ENCODE measurements at places on chromosomes 7 and 10.

DNA sequence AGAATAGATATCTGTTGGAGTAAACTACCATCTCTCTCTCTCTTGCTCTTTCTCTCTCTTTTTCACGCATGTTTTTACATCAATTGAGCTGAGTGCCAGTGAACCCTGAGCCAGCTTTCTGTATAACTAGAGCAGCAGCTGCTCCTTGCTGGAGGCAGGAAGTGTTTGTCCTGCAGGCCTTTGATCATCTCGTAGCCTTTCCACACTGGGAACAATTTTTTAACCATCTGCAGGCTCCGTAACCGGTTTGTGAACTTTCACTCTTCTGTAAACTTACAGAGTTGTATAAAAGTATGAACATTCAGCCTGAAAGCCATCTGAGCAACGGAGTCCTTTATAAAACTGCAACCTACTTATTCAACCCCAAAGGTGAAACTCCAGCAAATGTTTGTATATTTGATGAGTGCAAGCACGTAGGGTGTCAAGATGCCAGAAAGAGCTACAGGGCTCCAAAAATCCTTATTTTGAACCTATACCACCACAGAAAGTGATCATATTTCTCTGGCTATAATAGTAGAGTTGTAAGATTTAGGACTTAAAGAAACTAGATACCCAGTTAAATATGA is 162.8 kb upstream of the NFE2L3 start:
- DNase-seq: no peak

GRCh38 chr7:128425850-128426249 is 16.1 kb upstream of the IMPDH1 start:
- DNase-seq: peak; percentile 70

- peak; percentile 93 for DNase-seq
These were observed 21.4 kb downstream of the GPR146 start for GRCh38 chr7:1065585-1066241.

DNA sequence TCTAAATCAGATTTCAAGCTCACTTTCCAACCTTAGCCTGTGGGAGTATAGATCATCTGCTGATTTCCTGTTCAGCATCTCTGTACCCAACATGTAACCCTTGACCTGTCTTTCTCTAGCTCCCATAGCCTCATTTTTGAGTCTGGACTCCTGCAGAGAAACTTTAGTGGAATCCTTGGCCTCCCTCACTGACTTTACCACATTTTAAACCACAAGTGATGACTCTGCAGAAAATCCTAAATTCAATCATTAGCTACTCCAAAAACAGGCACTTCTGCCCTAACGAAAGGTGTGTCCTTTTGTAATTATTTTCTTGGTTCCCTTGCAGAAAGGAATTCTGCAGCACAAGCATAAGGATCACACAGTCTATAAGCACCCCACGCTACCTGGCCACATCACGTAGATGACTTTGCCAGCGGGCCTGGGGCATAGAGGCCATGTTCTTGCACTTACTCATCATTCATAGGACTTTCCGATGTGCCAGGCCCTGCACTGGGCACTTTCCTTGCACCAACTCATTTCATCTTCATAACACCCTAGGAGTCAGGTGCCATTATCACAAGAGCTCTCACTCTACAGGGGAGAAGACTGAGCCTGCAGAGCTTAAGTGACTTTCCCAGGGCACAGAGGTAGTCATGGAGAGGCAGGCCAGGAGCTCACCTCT is 57.2 kb upstream of the OPALIN start:
- DNase-seq: no peak

- no peak for DNase-seq
These were observed 91.1 kb upstream of the DDC start for GRCh38 chr7:50656141-50656895.

DNA sequence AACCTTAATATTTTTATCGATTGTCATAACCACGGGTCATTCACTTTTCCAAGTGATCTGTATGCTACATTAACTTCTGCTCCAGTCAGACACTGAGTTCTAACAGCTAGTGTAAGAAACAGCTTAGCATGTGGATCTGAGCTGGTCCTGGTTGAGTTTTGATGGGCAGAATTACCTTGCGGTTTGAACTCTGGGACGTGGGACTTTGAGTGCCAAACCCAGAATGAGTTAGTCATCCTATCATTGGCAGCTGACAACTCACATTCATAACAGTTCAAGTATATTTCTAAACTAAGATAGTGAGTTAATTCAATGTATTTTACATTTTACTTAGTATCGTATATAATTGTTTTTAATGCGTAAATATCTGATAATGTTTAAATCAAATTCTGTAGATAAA is 43.2 kb downstream of the C7orf33 start:
- no peak for DNase-seq

DNA sequence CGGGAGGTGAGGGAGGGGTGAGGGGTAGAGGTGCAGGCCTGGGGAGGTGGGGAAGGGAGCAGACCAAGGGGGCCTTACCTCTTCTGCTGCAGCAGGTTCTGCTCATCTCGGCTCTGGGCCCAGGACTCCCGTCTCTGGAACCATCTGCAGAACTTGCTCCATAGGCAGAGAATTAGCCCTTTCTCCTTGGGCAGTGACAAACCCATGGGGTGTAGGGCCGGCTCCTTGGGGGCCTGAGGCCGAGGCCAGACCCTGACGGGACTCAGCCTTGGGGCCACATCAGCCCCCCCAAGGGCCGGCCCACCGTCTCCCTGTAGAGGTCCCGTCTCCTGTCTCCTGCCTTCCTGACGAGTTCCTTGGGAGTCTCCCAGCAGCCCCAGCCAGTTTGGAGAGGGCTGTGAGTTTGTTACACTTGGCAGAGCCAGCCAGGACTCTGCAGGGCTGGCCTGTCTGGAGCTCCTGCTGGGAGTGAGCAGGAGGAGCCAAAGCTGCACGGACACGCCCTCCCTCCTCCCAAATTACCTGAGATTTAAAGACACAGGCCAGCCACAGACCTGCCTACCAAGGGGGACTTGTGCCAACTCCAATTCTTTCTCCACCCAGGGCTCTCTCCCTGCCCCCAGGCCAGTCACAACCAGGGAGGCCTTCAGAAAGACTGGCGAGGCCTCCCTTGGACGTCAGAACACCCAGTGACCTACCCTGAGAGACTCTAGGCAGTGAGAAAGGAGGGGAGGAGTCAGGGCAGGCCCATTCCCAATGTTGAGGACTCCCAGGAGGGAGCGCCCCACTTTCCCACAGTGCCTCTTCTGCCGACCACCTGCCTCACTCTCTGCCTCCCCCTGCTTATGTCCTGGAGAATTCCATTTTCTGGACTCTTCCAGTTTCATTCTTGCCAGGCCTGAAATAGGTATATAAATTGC is at the start of gene TRPV6:
TRPV6 (minus strand) TSS at position 435 of the 920 bp plus-strand sequence.
- no peak for DNase-seq

- no peak for DNase-seq
These were observed 193.9 kb upstream of the TCF7L2 start for GRCh38 chr10:112756235-112756527.

GRCh38 chr10:47092831-47093230 is 181.6 kb downstream of the PTPN20 start:
- peak; percentile 71 for DNase-seq

DNA sequence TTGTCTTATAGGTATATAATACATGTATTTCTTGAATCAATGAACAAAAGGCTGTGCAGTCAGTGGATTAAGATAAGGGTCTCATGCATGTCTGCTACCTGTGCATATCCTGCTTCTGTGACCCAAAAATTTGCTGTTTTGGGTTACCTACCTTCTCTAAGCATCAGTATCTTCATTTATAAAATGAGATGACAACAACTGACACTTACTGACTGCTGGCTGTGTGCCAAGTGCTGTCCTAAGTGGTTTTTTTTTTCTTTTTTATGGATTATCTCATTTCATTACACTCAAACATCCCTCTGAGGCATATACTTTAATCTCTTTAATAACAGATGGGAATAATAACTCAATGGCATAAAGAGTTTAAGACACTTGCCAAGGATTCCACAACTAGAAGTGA is 2.1 kb downstream of the PDK4 start:
- no peak for DNase-seq

GRCh38 chr7:18724318-18724717 is 228.8 kb downstream of the HDAC9 start:
- no peak for DNase-seq

DNA sequence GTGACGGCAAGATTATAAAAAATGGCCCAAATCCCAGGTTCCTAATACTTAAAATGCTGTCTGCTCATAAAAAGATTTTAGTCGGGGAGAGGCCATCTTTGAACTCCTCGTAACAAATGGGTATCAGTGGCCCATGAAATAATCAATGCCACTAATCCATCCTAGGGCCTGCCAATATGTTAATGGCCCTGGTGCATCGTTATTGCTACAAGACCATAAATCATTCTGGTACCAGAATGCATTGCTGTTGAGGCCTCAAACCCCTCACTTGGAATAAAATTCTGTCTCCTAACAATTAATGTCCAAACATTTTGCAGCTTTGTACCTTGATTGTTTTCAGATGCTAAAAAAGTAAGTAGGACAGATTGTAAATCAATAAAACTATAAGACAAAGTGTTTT is 290.6 kb downstream of the LRMDA start:
- DNase-seq: no peak

DNA sequence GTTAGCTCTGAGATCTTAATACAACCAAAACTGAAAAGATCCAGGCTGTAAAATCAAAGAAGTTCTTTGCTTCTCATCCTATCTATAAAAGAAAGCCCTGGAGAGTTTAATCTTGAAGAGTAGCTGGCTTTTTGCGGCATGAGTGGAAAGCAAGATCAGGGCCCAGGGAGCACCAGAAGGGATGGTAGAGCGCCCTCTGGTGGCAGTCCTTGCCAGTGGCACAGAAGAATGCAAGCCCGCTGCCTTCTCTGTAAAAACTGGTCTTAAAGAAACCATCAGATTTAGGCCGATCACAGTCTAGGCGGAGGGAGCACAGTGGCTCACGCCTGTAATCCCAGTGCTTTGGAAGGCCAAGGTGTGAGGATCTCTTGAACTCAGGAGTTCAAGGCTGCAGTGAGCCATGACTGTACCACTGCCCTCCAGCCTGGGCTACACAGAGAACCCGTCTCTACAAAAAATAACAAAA is 35.6 kb downstream of the CPN1 start:
- DNase-seq: peak; percentile 92

- DNase-seq: no peak
These were observed 341.1 kb downstream of the CXCL12 start for GRCh38 chr10:44043646-44044375.

DNA sequence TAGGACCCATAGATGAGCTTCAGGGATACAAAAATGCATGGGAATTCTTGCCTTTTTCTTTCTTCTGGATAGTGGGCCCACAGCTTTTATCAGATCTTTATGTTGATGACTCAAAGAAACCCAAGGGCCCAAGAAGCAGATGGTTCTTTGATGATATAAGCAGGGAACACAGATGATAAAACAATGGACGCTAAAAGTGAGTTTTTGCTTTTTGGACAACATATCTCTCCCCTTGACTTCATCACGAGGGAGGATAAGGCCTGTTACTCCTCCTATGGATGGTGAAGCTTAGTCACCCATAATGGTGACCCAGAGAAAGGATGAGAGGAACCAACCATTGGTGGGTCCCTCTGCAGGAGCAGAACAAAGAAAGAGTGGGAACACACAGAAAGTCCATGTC is 6.5 kb upstream of the OGA start:
- no peak for DNase-seq

DNA sequence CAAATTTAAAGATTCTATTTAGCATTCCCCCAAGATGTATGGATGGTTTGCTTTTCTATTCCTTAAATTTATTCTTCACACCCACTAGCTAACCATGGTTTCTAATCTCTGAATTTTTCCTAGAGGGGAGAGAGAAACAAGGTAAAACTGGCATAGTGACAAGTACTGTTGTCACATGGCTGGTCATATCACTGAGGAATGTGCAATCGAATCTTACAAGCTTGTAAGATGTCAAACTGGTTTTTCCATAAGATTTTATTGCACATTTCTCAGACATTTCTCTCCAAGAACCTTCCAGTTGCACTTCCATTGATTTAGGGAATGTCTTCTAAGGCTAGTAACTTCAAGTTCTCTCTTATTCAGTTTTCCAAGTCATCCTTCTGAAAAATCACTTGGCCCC is 89.8 kb downstream of the MBL2 start:
- no peak for DNase-seq

DNA sequence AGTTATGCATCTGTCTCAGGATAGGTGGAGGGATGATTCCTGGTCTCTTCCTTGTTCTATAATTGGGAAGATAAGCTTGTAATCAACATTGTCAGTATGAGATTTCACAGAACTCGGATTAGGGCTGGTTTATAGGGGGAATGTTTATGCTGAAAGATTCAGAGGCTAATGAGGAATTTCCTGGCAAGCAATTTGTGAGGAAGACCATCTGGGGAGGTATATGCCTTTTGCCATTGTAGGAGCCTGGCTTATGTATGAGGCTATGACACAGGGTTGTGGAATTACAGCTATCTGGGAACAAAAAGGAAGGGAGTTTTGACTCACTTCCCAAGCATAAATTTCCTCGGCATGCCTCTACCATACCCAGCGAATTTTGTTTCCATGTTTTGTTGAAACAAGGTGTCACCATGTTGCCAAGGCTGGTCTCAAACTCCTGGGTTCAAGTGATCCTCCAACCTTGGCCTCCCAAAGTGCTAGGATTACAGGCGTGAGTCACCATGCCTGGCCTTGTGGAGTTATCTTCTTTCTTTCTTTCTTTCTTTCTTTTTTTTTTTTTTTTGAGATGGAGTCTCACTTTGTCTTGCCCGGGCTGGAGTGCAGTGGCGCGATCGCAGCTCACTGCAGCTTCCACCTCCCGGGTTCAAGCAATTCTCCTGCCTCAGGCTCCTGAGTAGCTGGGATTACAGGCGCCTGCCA is 1.6 kb upstream of the COPS6 start:
- no peak for DNase-seq

DNA sequence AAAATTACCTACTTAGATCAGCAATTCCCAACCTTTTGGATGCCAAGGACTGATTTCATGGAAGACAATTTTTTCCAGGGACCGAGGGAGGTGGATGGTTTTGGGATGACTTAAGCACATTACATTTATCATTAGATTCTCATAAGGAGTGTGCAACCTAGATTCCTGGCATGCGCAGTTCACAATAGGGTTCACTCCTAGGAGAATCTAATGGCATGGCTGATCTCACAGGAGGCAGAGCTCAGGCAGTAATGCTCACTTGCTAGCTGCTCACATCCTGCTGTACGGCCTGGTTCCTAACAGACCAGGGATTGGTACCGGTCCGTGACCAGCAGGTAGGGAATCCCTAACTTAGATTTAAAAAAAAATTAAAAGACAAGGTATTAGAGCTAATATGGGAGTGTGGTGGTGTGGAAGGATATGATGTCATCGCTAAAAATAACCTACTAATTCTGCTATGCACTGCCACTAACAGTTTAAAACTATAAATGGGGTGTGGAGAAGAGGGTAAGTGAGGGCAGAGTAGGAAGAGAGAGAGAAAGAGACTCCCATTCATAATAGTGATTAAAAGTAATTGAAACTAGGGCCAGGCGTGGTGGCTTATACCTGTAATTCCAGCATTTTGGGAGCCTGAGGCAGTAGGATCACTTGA is 282.7 kb downstream of the BAMBI start:
- no peak for DNase-seq

GRCh38 chr10:83612050-83612449 is 527.3 kb upstream of the GHITM start:
- DNase-seq: no peak

GRCh38 chr7:47709051-47709450 is 127.1 kb upstream of the TNS3 start:
- DNase-seq: no peak
